ENCODE measurements at places on chromosomes 2 and 18. TPM values are rescaled to one million over a fixed set of nuclear protein-coding genes. Genes with fewer than 3 reads are reported as not detected.

Gene BOLL
- total RNA-seq, result not detected

Gene ITGA4
- total RNA-seq, result 24.0 TPM

Gene CABLES1
- total RNA-seq, result 44.2 TPM

Gene CPO
- not detected for total RNA-seq

Gene CMPK2
- total RNA-seq, result 43.3 TPM

DNA sequence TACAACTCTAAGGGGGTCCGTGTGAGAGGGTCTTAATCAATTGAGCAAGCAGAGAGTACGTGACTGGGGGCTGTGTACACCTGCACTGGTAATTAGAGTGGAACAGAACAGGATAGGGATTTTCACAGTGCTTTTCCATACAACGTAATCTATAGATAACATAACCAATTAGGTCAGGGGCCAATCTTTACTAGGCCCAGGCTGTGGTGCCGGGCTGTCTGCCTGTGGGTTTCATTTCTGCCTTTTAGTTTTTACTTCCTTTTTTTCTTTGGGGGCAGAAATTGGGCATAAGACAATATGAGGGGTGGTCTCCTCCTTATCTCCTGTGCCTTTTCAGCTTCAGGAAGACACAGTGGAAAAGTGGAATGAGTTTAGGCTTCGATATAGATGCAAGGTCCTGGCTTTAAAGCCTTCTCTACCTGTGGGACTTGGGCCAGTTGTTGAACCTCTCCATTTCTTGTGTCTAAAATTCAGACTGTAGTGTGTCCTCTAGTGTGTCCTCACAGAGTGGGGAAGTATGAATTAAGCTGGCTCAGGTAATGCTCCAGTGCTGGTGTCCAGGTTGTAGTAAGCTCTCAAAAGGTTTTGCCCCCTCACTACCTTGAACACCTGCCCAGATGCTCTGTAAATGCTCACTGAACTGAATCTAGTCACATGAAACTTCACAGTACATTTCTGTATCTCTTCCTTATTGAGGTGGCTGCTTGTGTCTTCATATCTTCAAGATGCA is 422.8 kb downstream of the SETBP1 start:
- H3K4me1 ChIP-seq, result peaks cover 25% of the 10 kb centered on the region
- no peaks in the 10 kb centered on the region for H3K36me3 ChIP-seq
- no peak overlapping the region for H3K4me3 ChIP-seq
- no peak for DNase-seq

- DNase-seq, result no peak
- no peak overlapping the region for H3K4me3 ChIP-seq
- H3K36me3 ChIP-seq, result no peaks in the 10 kb centered on the region
- no peak overlapping the region for H3K27ac ChIP-seq
- H3K4me1 ChIP-seq, result no peaks in the 10 kb centered on the region
- no peaks in the 10 kb centered on the region for H3K27me3 ChIP-seq
Measured at GRCh38 chr2:22634167-22634566, 750.8 kb upstream of the KLHL29 start.

DNA sequence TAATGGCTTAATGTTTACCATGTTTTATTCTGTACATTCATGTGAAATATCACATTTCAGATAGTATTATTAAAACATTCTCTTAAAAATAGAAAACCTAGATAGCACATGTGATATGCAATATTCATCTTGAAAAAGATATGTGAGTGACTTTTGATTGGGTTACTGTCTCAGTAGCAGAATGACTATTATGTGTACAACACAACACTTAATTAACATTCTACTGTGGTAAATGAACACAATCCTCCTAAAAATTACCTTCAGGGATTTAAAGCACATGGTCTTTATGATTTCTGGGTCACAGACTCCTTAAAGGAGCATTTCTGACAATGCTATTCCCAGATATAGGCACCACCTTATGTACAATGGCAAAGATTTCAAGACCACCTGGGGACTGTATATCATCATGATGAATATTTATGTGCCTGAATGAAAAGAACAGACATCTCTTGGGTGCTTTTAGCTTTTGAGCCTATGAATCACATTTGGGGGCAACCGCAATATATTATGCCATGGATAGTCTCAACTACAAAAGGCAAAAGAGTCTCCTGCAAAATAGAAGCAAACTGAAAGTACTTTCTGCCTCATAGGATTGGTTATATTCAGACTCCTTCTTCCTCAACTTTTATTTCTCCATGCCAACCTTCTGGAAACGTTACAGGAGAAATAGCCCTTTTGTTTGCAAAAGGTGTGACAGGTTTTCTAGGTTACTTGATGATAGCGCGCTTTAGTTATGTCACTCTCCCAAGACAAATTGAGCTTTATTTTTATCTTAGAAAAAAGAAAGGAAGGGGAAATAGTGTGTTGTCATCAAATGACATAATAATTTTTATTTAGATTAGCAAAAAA is 259.0 kb downstream of the CALCRL start:
- H3K27ac ChIP-seq, result no peak overlapping the region
- no peak overlapping the region for H3K4me3 ChIP-seq
- no peaks in the 10 kb centered on the region for H3K36me3 ChIP-seq
- H3K27me3 ChIP-seq, result no peaks in the 10 kb centered on the region
- no peaks in the 10 kb centered on the region for H3K4me1 ChIP-seq

GRCh38 chr18:63795606-63796005 is 20.4 kb downstream of the SERPINB7 start:
- H3K4me3 ChIP-seq, result no peak overlapping the region
- no peaks in the 10 kb centered on the region for H3K27me3 ChIP-seq
- no peaks in the 10 kb centered on the region for H3K4me1 ChIP-seq
- no peaks in the 10 kb centered on the region for H3K36me3 ChIP-seq
- no peak overlapping the region for H3K27ac ChIP-seq

DNA sequence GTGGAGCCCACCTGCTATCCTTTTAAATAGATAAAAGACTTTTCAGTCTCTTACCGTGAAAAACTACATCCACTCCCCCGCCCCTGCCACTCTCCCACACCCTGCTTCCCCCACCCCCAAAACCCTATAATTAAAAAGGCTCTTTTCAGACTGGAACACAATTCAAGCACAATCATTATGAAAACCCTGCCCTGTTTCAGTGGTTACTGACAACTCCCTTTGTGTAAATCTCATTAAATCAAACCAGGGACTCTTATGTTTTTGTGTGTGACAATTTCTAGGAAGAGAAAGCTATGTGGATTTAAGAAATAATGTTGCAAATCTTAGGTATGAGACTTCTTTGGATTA is 21.0 kb upstream of the ZNF532 start:
- no peak overlapping the region for H3K27ac ChIP-seq
- no peaks in the 10 kb centered on the region for H3K27me3 ChIP-seq
- no peaks in the 10 kb centered on the region for H3K4me1 ChIP-seq
- DNase-seq, result no peak

DNA sequence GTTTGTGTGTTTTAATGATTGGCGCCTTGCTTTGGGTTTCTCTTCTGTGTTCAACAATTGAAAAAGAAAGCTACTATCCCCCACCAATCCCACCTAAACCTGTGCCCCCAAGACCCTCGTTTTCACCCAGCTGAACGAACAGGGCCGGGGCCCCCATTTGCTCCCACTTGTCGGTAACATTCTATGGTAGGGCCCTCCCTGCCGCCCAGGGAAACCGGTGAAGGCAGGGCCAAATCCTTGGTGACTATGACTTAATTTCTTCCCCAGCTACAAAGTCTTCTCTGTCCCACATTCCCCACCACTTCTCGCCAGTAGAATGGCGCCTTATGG is 598 bp upstream of the SNRNP200 start:
- DNase-seq, result no peak
- H3K4me3 ChIP-seq, result peak overlapping the region; percentile 74
- peaks cover 24% of the 10 kb centered on the region for H3K4me1 ChIP-seq
- peaks cover 36% of the 10 kb centered on the region for H3K36me3 ChIP-seq
- H3K27ac ChIP-seq, result peak overlapping the region; percentile 84

GRCh38 chr18:12657684-12658425 is at the start of gene SPIRE1:
Gene SPIRE1, minus strand, starts transcription at chr18:12658107. Its CDS starts 241 bp downstream, at chr18:12657866.
- H3K4me3 ChIP-seq, result peak within 1 kb of the TSS; percentile 79
- no peaks in the 10 kb centered on the region for H3K27me3 ChIP-seq
- H3K4me1 ChIP-seq, result peaks cover 29% of the 10 kb centered on the region
- peak; percentile 86 for DNase-seq
- peak within 1 kb of the TSS; percentile 96 for H3K27ac ChIP-seq
- no peaks in the 10 kb centered on the region for H3K36me3 ChIP-seq

DNA sequence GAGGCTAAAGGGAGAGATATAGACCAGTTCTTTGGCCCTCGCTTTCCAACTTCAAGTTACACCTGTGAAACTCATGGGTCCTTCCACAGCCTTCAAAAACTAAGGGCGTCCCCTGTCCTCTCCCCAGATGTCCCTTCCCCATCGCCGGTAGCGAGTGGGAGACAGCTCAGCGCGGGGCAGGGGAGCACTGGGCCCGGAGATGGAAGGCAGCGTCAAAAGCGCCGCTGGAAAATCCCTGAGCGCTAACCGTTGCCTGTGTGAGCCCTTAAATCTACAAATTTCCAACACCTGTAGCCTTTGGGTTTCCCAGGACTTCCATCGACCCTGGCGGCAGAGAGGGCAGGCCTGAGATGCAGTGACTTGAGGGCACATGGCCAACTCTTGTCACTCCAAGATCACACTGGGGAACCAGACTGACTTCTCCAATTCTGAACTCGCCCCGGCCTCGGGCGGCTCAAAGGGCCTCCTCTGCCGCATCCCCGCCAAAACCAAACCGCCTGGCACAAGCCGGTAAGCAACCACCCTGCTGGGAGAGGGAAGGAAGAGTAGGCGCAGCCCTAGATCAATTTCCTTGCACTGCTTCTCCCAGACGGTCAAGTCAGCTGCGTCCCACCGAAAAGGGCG is 879 bp upstream of the EPAS1 start:
- peak overlapping the region; percentile 98 for H3K27ac ChIP-seq
- no peaks in the 10 kb centered on the region for H3K36me3 ChIP-seq
- peak; percentile 81 for DNase-seq
- H3K4me1 ChIP-seq, result peaks cover 19% of the 10 kb centered on the region
- no peaks in the 10 kb centered on the region for H3K27me3 ChIP-seq

GRCh38 chr2:43185146-43185545 is 41.3 kb downstream of the ZFP36L2 start:
- no peak for DNase-seq
- H3K4me1 ChIP-seq, result peaks cover 9% of the 10 kb centered on the region
- no peak overlapping the region for H3K27ac ChIP-seq
- H3K36me3 ChIP-seq, result no peaks in the 10 kb centered on the region
- no peak overlapping the region for H3K4me3 ChIP-seq

DNA sequence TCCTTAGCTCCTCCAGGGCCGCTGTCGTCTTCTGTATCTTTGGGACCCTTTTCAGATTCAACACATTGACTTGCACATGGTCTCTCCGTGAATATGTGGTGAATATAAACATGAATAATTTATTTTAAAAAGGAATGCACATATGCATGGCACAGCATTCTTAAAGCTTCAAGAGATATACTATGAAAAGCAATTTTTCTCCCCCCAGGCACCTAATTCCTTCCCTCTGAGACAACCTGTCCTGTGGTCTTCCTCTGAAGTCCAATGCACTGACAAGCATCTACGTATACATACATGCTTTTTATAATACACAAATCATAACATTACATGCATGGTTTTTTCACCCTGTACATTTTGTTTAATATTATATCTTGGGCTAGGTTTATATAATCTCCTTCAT is 285.1 kb downstream of the MYT1L start:
- H3K4me1 ChIP-seq, result no peaks in the 10 kb centered on the region
- no peak overlapping the region for H3K4me3 ChIP-seq
- H3K27me3 ChIP-seq, result peaks cover 4% of the 10 kb centered on the region

GRCh38 chr18:46294318-46294717 is 190.1 kb downstream of the HAUS1 start:
- no peaks in the 10 kb centered on the region for H3K4me1 ChIP-seq
- no peak for DNase-seq
- no peak overlapping the region for H3K4me3 ChIP-seq
- no peaks in the 10 kb centered on the region for H3K36me3 ChIP-seq
- no peaks in the 10 kb centered on the region for H3K27me3 ChIP-seq

GRCh38 chr2:120396013-120396860 is 50.3 kb downstream of the INHBB start:
- H3K27me3 ChIP-seq, result peaks cover 13% of the 10 kb centered on the region
- no peak overlapping the region for H3K4me3 ChIP-seq
- no peak for DNase-seq
- H3K4me1 ChIP-seq, result no peaks in the 10 kb centered on the region
- no peaks in the 10 kb centered on the region for H3K36me3 ChIP-seq
- no peak overlapping the region for H3K27ac ChIP-seq

DNA sequence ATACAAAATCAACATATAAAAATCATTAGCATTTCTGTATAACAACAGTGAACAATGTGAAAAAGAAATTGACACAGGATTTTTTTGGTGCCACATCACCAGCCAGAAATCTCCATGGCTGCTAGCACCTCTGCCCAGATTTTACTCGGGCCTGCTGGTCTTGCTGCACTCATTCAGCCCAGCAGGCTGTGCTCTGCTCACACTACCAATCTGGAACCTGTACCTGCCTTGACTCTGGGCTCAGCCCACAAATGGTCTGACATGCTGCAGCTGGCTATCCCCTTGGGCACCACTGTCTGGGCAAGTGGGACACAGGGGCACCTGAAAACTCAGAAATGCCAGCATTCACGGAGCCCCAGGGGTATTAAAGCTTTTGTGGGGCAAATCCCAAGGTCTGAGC is 392.5 kb upstream of the NRXN1 start:
- no peaks in the 10 kb centered on the region for H3K27me3 ChIP-seq
- no peak overlapping the region for H3K4me3 ChIP-seq
- H3K36me3 ChIP-seq, result no peaks in the 10 kb centered on the region
- H3K27ac ChIP-seq, result no peak overlapping the region

- peaks cover 100% of the 10 kb centered on the region for H3K4me1 ChIP-seq
- H3K27ac ChIP-seq, result peak overlapping the region; percentile 66
- no peak overlapping the region for H3K4me3 ChIP-seq
- no peaks in the 10 kb centered on the region for H3K36me3 ChIP-seq
- no peak for DNase-seq
Measured at GRCh38 chr2:46339200-46339599, 42.0 kb downstream of the EPAS1 start.

GRCh38 chr2:222240676-222241049 is 58.1 kb downstream of the PAX3 start:
- no peak overlapping the region for H3K4me3 ChIP-seq
- no peaks in the 10 kb centered on the region for H3K4me1 ChIP-seq
- no peak overlapping the region for H3K27ac ChIP-seq
- DNase-seq, result no peak

DNA sequence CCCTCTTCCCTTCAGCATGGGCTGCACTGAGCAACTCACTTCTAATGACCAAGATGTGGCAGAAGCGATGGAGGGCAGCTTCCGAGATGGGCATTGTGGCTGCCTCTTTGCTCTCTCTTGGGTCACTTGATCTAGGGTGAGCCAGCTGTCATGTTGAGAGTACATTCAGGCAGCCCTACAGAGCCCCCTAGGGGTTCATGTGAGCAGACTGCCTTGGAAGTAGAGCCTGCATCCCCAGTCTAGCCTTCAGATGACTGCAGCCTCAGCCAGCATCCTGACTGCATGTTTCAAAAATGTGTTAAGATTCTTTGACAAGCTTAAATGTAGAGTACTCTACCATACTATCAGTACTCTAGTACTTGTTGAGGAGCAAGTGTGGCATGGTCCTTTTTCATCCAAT is 143.9 kb downstream of the NCK2 start:
- H3K27ac ChIP-seq, result no peak overlapping the region
- no peak for DNase-seq
- no peak overlapping the region for H3K4me3 ChIP-seq
- H3K36me3 ChIP-seq, result peaks cover 9% of the 10 kb centered on the region
- H3K27me3 ChIP-seq, result no peaks in the 10 kb centered on the region

All from lower lobe of right lung (tissue), 2 donors.